Astrocyte (in vitro differentiated cells and primary cell): ENCODE measurements at places on chromosomes 13 and 19. TPM values are rescaled to one million over a fixed set of nuclear protein-coding genes. Genes with fewer than 3 reads are reported as not detected.

TMPRSS9 gene
- 0.16 and 0.17 TPM in 2 replicates for total RNA-seq

GRCh38 chr19:32863841-32864240 is 5.7 kb downstream of the SLC7A9 start:
- H3K4me1 ChIP-seq, result no peaks in the 10 kb centered on the region
- no peak for DNase-seq
- no peak overlapping the region for H3K27ac ChIP-seq
- no peaks in the 10 kb centered on the region for H3K27me3 ChIP-seq
- no peaks in the 10 kb centered on the region for H3K36me3 ChIP-seq

- no peak overlapping the region for H3K27ac ChIP-seq
- DNase-seq, result no peak
- H3K27me3 ChIP-seq, result no peaks in the 10 kb centered on the region
- no peaks in the 10 kb centered on the region for H3K36me3 ChIP-seq
- peaks cover 7% of the 10 kb centered on the region for H3K4me1 ChIP-seq
Observed at GRCh38 chr19:8512115-8512967, 1.6 kb downstream of the ZNF414 start.

NLRP5 gene
- total RNA-seq, result not detected in 2 replicates

ZNF471 gene
- 0.26 and 0.77 TPM in 2 replicates for total RNA-seq

SOX1 gene
- not detected in 2 replicates for total RNA-seq

ZNF155 gene
- 6.2 and 6.5 TPM in 2 replicates for total RNA-seq

GRCh38 chr13:96677029-96677428 is 317.2 kb downstream of the OXGR1 start:
- no peaks in the 10 kb centered on the region for H3K27me3 ChIP-seq
- H3K36me3 ChIP-seq, result no peaks in the 10 kb centered on the region
- DNase-seq, result no peak
- no peaks in the 10 kb centered on the region for H3K4me1 ChIP-seq

SIGLEC11 gene
- not detected in 2 replicates for total RNA-seq

DNA sequence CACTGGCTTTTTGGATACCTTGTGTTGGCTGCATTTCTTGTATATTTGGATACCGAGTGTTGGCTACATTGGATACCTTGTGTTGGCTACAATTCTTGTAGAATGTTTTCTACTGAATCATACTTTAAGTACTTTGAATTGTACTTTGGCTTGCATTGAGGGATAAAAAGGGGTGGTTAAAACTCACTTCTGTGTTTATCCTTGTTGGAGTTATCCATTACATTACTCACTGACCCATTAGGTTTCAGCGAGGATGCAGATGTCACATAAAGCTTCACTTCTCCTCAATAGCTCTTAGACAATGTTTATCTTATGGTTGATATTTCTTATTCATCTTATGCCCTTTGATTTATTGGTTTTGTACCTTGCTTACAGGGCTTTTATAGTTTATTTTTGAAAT is 43.1 kb downstream of the PDS5B start:
- H3K4me1 ChIP-seq, result no peaks in the 10 kb centered on the region
- DNase-seq, result peak; percentile 56
- H3K4me3 ChIP-seq, result no peak overlapping the region

DNA sequence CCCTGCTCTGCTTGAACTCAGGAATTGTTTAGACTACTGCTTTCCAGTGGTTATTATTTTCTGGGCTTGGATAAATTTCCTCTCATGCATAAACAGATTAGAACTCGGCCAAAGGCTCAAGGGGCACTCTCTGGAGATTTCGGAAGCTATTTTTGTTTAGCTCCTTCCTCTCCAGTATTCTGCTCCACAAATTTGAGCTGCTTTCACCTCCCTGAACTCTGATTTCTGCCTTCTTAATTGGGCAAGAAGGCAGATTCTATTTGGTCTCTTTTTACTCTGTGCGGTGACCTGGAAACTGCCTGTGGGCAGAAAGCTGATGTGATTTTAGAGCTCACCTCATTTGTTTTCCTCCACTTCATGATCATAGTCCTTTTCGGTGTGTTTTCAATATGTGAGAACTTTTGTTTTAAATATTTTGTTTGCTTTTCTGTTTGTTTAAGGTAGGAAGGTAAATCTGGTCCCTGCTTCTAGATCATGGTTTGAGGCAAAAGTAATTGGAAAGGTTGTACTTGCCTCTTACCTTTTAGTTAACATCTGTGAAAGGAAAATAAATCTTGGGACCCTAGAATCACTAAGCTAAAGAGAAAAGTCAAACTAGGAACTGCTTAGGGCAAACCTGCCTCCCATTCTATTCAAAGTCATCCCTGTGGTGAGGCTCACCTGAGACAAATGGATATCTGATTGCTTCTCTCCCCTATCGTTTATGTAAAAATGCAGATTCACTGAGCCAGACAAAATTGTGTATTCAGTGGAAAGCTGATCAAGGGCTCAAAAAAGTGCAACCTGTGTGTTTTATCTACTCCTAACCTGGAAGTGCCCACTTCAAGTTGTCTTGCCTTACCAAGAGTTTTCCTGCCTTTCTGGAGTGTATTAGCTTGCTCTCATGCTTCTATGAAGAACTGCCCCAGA is 714.7 kb upstream of the PCDH20 start:
- H3K27ac ChIP-seq, result no peak overlapping the region
- H3K4me1 ChIP-seq, result no peaks in the 10 kb centered on the region
- H3K4me3 ChIP-seq, result no peak overlapping the region
- no peaks in the 10 kb centered on the region for H3K27me3 ChIP-seq

SSC5D gene
- 46.8 and 66.1 TPM in 2 replicates for total RNA-seq

DNA sequence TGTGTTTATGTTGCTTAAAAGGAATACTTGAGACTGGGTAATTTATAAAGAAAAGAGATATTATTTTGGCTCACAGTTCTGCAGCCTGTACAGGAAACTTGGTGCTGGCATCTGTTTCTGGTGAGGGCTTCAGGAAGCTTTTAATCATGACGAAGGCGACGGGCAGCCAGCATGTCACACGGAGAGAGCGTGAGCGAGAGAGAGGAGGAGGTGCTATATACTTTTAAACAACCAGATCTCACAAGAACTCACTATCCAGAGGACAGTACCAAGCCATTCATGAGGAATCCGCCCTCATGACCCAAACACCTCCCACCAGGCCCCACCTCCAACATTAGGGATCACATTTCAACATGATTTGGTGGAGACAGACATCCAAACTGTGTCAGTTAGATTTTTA is 163.4 kb upstream of the TSC22D1 start:
- H3K27ac ChIP-seq, result no peak overlapping the region
- H3K36me3 ChIP-seq, result no peaks in the 10 kb centered on the region
- no peaks in the 10 kb centered on the region for H3K4me1 ChIP-seq
- H3K27me3 ChIP-seq, result no peaks in the 10 kb centered on the region
- no peak for DNase-seq

ZNF534 gene
- not detected in 2 replicates for total RNA-seq

CGB1 gene
- 2.3 TPM in 1 of 2 replicates, not detected in the other for total RNA-seq

GRCh38 chr13:22549126-22549525 is 631.7 kb upstream of the SGCG start:
- H3K27me3 ChIP-seq, result no peaks in the 10 kb centered on the region
- no peak overlapping the region for H3K27ac ChIP-seq
- H3K36me3 ChIP-seq, result no peaks in the 10 kb centered on the region
